ENCODE measurements at places on chromosomes 12 and 14.

GRCh38 chr12:83040339-83040738 is 353.6 kb downstream of the TMTC2 start:
- no peak for DNase-seq

GRCh38 chr12:132623072-132623869 is 4.7 kb downstream of the P2RX2 start:
- DNase-seq, result no peak

DNA sequence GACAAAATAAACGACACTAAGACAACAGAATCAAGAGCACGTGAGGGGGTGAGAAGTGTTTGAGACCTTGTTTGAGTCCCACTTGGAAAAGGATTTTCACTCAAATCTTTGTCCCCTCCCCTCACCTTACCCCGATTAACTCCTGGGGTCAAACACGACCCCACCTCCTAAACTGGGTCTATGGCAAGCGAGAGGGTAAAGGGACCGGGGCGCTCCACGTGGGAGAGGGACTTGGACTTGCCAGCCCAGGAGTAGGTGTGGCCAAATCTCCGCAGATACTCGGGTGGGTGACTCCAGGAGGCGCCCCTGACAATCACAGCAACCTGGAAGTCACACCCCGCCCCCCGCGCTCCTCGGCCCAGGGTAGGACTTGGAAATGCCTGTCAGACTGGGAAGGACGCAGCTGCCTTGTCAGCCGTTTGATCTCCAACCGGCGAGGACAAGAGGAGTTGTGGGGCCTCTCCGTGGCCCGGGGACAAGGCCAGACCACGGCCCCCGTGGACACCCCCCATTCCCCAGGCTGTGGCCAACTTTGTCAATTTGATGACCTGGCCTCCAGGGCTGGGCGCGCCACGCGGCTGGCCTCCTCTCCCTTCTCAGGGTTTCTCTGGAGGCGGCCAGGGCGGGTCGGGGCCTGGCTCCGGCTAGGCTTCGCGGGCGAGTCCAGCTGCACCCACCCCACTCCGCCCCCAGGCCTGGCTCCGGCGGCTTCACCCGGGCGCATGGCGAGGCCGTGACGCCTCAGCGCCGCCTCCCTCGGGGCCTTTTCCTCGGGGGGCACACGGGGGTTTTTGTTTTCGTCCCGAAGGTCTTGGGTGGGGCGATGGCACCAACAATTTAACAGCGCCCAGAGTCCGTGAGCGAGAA is 1.1 kb upstream of the BCL11B start:
- DNase-seq, result no peak

DNA sequence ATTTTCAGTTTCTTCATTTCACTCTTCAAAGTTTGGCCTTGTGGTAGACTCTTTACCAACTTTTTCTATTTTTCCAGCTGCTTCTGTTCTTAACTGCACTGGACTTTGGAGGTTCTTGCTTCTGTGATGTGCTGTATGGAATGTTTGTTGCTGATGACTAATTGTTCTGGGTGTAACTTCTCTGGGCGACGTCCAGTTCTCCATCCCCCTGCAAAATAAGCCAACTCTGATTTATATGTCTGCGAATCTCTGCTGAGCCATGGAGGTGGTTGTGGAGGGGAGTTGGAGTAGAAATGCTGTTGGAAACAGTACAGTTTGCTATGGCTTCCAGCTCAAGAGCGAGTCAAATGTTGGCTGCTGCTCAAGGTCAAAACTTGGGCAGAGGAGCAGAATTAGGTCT is 113.9 kb upstream of the DYRK2 start:
- DNase-seq, result no peak

GRCh38 chr12:103530307-103531066 is 34.7 kb upstream of the C12orf42 start:
- no peak for DNase-seq

DNA sequence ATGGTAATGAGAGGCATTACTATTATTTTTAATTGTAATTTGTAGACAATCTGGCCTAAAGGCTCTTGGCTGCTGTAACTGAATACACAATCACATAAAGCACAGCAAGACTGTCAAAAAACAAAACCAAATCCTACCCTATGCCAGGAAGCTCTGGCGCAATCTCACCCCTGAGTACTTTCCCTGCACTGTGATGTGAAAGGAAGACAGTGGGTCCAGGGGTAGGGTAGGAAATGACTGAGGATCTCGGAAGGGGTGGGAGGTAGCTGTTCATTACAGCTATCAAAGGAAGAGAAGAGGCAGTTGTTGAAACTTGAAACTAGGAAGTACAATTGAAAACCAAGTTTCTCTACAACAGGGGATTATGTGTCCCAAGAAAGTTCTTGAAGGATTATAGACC is 202.8 kb downstream of the ANO2 start:
- DNase-seq, result no peak

- no peak for DNase-seq
These were observed 46.2 kb downstream of the WSCD2 start for GRCh38 chr12:108175310-108175709.

- no peak for DNase-seq
These were observed 69.1 kb downstream of the PPP2R5E start for GRCh38 chr14:63474111-63474510.

DNA sequence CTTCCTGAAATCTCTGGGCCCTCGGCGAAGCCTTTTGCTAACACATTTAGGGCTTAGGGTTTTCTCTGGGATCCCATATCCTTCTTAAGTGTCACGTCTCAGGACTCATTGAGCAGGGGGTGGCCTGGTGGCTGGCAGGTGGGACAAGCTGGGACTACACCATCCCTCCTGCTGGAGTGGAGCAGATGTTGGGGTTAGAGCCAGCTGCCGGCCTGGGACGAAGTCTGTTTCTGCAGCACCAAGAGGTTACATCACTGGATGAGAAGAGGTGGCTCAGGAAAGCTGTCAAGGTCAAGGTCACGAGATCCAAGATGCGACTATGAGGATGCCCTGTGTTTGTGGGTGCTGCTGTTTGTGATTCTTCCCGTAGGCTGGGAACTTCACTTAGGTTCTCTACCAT is 16.3 kb downstream of the SMCO2 start:
- no peak for DNase-seq

GRCh38 chr12:3251691-3252090 is 174.5 kb downstream of the TSPAN9 start:
- DNase-seq, result no peak

GRCh38 chr12:70609739-70610491 is 27.3 kb downstream of the PTPRB start:
- DNase-seq, result no peak

DNA sequence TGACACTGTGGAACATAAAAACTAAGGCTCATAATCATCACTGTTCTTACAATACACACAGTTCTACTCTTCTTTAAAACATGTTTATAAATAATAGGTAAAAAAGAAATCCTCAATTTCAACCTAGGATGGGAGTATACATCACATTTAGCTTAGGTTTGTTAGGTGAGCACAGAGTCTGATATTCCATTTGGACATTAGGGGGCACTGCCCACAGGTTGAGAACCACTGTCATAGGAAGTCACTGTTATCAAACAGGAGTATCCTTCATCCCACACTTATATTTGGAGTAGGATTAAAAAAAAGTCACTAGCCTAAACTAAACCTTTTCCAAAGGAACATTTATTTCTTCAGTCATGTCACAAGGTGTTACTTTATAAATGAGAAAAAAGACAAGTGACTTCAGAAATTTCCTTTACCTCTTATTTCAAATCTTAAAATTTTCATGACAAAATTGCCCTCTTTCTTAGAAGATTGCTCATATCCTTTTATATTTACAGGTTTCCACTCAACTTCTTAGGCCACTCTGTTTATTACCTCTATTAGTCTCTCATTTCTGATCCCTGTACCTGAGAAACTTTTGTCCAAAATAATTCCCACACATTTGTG is 240.6 kb downstream of the CPNE8 start:
- no peak for DNase-seq

GRCh38 chr12:29781705-29782266 is 2.0 kb downstream of the TMTC1 start:
- no peak for DNase-seq

DNA sequence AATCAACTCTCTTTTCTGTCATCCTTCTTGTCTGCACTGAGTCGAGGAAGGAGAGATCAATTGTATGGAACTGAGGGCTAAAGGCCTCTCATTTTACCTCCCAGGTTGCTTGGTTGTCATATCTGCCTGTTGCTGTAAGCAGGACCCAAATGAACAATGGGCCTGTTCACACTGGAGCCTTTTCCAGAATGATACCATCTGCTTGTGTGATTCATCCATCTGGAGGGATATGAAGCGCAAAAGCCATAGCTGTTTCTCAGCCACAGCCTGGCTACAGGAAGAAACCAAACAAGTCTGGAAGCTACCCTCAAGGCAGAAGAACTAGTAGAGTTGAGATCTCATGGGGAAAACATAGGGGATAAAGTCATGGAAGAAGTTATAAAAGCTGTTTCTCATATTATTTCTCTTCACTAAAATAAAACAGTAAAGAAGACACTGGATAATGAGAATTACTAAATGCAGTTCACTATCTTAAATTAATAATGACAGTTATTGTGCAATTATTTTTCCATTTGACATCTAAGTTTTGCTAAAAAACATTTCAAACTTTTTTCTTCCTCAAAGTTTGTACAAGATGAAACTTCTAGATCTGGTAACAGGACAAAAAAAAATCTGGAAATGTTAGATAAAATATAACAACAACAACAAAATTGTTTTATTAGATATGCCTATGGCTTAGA is 106.3 kb downstream of the SPTSSA start:
- DNase-seq, result no peak

DNA sequence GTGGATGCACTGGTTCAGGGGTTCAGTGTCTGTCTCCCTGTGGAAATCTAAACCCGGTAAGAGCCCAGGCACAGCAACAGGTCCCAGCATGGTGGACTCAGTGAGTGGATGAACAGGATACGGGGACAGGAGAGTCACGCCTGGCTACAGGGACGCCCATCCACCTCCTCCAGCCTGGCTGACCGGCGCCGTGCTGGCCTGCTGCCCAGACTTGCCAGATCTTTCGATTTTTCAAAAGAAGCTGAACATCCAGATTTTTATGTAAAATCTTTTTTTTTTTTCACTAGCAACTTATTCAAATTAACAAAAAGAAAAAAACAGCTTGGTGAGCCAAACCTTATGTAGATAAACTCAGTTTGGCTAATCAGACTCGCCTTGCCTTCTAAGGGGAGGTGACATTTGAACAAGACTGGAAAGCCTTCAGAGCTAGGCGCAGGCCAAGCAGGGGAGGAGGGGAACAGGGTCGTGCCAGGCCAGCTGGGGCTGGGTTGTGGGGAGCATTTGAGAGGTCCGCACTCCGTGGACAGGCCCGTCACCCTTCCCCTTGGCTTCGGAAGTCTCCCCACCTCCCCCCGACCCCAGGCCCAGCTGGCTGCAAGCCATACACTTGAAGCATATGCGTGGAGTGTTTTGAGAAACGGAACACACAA is 87.8 kb upstream of the NCOR2 start:
- DNase-seq, result no peak
